NCI-H82 (cell line): ENCODE measurements at places on chromosomes 13 and 19.
A peak's percentile ranks its signal among the peaks of the same experiment; 100 is the strongest.

GRCh38 chr19:16070366-16070990 is 5.8 kb upstream of the TPM4 start:
- no peak for DNase-seq

DNA sequence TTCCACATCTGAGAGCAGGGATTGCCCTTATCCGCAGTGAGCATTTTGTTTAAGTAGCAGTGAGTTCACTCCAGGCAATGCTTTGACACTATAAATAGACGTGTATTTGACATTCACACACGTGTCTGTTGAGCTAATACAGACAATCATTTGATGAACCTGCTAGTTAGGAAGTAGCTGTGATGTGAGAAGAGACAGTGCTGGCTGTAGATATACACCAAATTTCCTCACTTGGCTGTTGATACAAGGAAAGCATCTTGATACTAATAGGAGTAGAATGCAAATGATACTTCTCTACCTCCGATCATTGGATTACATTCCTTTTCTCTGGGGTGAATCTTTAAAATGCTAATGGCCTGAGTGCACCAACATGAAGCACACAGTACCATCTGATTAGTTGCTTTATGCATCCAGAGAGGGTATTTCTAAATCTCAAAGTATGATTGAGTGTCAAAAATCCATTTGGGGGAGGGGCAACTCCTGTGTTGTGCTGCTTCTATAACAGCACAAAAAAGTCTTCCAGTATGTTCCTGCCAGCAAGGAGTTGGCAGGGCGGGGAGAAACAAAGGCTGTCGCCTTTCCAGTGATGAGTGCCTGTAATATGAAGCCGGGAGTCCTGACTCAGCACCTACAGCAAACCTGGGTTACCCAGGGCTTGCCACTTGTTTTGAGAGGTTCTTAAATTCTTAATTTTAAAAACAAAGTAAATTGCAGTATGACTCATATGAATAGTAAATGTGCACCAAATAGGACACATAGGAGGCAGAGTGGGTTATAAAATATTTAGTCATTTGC is 7.0 kb downstream of the CUL4A start:
- DNase-seq, result peak; percentile 16

DNA sequence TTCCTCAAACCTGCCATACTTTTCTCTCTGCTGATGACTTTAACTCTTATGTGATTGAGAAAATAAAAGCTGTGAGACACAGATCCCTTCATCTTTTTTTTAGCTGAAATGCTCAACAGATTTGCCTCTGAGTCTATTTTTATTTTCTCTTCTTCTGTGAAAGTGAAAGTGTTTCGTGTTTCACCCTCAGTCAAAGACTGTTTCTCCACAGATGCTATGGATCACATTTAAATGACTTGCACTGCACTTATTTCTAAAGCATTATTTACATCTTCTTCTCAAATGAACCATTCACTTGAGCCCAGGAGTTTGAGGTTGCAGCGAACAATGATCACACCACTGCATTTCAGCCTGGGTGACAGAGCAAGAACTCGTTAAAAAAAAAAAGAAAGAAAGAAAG is 890.1 kb upstream of the PCDH20 start:
- DNase-seq, result no peak

GRCh38 chr19:3506384-3507340 is 551 bp downstream of the FZR1 start:
- no peak for DNase-seq

DNA sequence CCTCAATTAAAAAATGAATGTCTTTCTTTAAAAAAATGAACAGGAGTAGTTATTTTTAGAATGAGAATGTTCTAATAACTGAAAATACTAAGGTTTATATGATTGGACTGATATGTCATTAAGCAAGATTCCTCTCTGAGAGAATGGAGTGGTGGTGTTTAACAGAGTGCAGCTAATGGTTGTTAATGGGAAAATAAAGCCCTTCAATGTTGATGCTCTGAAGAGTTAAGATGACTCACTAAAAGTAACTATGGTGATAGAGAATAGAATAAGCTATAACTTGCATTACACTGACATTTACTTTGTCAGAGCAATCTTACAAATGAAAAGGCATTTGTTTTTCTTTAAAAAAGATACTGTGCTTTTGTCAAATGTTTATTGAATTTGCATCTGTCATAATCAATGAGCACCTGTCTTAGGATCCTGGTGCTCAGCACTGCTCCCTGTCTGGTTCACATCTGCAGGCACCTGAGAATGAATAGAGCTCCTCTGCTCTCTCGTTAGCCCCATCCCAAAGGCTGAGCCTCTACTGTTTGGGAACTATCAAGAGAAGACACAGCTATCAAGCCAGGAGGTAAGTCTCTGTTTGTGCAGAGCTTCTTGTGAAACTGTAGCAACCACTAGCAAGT is 15.1 kb downstream of the PABPC3 start:
- DNase-seq, result no peak

DNA sequence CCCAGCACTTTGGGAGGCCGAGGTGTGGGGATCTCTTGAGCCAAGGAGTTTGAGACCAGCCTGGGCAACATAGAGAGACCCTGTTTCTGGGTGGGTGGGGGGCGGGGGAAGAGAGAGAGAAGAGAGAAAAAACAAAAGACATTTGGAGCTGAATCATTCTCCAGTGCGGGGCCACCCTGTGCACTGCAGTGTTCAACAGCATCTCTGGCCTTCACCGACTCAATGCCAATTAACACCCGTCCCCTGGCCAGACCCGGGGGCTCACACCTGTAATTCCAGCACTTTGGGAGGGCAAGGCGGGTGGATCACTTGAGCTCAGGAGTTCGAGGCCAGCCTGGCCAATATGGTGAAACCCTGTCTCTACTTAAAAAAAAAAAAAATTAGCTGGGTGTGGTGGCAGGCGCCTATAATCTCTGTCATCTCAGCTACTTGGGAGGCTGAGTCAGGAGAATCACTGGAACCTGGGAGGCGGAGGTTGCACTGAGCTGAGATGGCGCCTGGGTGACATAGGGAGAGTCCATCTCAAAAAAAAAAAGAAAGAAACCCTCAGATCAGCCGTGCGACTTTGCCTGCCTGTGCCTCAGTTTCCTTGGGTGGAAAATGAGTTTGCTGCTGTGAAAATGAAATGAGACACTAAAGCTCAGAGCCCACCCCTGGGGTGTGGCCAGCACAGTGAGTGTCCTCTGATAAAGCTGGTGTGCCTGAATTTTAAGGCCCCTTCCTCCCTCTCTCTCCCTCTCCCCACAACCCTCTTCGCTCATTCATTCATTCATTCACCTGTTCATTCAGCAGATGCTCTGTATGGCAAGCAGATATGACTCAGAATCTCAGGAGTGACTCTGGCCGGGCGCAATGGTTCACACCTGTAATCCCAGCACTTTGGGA is 6.4 kb downstream of the KLF2 start:
- DNase-seq, result no peak

- no peak for DNase-seq
These were observed 231.3 kb downstream of the SLITRK6 start for GRCh38 chr13:85567909-85568308.

- DNase-seq, result no peak
These were observed 10.0 kb downstream of the ARHGAP45 start for GRCh38 chr19:1076951-1077350.

DNA sequence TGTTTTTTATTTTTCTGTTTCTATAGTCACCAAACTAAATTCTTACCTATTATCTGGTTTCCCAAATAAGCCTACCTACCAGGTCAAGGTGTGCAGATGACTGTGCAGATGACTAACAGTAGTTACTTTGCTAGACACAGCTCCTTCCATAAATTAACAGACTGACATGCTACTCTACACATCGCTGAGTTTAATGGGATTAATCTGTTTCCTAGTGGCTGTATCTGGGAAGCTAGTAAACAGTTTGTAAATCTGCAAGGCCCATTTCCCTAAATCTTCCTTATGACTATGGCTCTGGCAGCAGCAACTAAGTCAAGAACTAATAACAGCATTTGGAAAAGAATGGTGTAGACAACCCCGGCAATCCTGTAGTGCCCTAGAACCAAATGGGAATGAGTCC is 27.9 kb downstream of the MIPEP start:
- peak; percentile 94 for DNase-seq

DNA sequence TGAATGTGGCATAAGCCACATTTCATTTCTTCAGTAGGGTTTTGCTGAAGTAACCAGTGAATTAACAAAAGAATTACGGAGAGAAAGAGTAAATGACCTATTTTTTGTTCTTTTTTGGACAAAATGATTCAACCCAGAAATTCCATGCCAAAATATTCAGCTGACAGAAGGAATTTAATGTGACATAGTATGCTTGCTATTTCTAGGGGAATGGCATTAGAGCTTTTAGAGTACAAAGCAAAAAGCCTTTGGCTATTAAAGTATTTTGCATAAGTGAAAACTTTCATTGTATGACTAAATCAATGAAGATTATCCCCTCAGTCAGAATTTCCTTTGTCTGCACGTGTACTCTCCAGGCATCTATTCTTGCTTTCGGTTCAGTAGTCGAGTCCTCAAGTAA is 465.3 kb downstream of the COG6 start:
- no peak for DNase-seq

DNA sequence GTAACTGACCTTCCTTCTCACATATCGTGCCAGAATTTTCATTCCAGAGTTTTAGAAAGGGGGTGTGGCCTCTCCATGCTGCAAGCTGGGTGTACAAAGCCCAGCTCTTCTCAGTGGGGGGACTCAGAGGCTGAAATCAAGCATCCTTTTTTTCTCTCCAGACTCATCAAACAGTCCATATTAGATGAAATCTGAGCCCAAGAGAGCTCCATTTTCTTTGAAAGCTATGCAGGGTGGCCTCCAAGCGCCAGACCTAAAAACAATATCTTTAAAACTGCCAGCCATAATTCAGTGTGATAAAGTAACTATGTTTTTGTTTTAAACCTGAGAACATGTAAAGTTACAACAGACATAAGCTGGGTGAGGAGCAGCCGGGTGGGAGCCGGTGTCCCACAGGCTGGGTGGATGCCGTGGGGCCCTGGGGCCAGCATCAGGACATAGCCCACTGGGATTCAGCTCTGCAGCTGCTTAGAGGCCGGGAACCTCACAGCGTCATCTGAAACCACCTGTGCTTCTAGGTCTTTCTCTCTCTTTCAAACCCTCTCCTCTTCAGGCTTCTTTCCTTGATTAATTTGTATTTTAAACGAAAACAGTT is 249.2 kb downstream of the ZNF536 start:
- no peak for DNase-seq

- DNase-seq, result peak; percentile 95
These were observed at the start of gene INAFM1 for GRCh38 chr19:47274071-47274890. TSS of gene INAFM1 (plus strand) at chr19:47274885. CDS start at chr19:47274920, 35 bp downstream.

DNA sequence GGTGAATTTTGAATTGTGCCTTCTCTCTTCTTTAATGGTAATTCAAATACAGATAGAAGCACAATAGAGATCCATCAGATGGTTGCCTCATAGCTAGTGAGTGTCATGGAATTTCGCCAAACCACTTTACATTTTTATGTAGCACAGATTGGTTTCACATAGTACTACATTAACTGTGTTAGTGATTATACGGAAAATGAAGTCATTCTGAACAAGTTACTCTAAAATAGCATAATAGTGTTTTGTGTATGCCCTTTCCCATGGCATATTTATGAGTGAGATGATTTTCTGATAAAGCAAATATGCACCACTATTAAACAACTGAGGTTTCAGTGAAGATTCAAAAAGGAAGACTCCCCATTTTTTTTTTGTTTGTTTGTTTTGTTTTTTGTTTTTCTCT is 1623.5 kb downstream of the PCDH9 start:
- no peak for DNase-seq

GRCh38 chr13:110984381-110984780 is 69.5 kb upstream of the ANKRD10 start:
- DNase-seq, result no peak

- peak; percentile 81 for DNase-seq
These were observed 1263.1 kb downstream of the PCDH9 start for GRCh38 chr13:65966991-65967451.

DNA sequence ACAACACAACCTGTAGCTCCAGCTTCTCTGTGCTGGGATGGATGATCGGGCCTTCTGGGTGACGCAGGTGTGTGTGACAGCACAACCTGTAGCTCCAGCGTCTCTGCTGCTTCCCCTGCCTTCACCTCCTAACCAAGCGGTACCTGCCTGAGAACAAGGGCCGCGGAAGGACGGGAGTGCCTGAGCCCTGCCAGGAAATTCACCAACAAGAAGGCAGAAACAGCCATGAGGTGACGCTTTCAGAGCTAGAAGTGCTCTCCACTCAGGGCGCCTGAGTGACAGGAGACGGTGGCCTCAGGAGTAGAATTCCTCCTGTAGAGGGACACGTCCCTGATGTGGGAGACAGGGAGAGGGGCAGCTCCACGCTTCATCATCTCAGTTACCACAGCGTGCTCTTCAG is 17.4 kb downstream of the ZNF331 start:
- DNase-seq, result no peak

- DNase-seq, result no peak
These were observed 18.2 kb downstream of the ZNF726 start for GRCh38 chr19:23932878-23933277.

DNA sequence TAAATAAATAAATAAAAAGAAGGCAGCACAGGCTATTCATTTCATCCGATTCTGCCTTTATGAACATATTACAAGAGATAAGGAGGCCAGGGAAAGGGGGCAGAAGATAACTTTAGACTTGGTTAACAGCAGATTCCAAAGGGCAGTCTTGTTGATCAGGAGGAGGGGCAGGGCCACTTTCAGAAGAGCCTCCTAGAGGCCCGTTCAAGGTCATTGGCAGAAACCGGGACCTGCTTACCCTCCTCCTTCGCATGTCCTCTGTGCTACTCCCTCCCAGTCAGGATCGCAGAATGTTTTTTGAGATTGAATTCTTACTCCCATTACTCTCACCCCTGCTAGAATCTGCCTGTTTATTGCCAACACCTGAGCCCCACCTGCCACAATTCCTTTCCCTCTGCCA is 217.0 kb upstream of the IPO5 start:
- no peak for DNase-seq

DNA sequence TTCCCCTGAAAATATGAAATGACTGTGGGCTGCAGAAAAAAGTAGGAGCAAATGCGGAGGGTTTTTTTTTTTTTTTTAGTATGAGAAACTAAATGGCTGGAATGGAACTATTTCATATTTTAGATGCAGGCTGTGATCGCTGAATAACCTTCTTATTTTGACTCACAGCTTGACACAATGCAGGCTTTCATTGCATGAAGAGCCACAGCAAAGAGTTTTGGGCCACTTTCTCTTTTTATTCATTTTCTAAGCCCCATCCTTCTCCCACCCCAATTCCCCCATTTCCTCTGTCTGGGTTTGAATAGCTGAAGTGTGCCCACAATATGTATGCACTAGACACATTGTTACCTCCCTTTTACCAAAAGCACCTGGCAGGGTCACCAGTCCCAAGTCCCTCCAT is 125.9 kb downstream of the COG6 start:
- no peak for DNase-seq

DNA sequence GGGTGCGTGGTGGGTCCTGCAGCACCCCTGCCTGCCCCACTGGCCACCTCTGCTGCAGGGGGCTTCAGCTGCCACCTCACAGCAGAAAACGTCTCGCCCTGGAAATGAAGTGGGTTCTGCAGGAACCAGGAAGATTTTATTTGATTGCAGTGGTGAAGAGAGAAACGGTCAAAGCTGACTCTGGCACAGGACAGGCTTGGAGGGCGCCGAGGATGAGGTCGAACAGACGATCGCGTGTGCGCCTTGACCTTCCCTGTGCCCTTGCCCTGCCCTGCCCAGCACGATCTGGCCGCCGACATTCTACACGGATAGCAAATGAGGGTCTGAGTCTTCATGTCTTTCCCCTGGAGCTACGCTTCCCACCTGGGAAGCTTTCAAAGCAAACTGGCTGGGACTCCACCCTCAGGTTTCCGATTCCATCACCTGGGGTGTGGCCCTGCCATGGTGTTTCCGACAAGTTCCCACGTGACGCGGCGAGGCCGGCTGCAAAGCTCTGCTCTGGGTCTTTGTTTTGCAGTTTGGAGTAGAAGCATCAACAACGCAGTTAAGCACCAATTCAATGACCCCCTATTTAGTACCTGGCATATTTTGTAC is 50.3 kb upstream of the TUBGCP3 start:
- no peak for DNase-seq
